Hematopoietic multipotent progenitor cell (in vitro differentiated cells): ENCODE measurements at places on chromosomes 3 and 15. TPM values are rescaled to one million over a fixed set of nuclear protein-coding genes. Genes with fewer than 3 reads are reported as not detected.

DNA sequence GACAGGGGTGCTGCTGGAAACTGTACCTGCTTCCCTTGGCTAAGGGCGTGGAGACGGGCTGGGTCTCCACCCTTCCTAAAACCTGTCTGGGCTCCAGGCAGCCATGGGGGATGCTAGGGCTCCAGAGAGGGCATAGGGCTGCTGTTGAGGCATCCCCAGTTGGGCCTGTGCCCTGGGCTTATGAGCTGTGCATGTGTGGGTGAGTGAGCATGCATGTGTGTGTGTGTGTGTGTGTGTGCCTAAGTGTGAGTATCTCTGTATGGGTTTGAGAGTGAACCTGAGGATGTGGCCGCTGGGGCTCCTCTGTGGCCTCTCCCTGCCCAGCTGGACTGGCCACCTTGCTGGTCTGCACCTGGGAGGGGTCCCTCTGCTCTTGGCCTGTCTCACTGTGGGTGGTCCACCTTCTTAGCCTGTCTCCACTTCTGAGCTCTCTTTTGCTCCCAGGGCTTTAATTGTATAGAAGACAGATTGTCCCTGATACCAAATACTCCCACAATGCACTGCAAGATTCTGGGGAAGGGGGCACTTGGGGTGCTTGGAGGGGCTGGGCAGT is 11.9 kb upstream of the TMEM115 start:
- no peak for DNase-seq

IQSEC1 gene
- total RNA-seq, result 20.7 TPM

CYP1A2 gene
- total RNA-seq, result not detected

- no peak for DNase-seq
Observed at GRCh38 chr3:174409086-174409743, 449.9 kb upstream of the NAALADL2 start.

DNA sequence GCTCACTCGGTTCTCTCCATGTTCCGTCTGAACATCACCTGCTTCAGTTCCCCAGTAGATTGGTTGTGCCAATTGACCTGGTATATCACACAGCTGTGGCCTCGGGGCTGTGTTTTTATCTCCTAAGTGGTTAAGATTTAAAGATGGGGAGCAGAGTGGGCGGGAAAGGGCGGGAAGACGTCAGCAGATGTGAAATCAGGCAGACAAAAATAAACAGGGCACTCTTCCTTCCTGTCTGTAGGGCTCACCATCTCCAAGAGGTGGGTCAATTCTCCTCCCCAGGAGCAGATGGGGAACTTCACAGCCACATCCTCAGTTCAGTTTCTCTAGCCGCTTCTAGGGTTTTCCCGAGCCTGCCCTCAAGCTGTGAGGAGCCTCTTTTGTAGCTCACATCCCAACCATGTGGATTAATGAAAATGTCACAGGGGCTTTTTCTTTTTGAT is 26.8 kb upstream of the LIMD1 start:
- DNase-seq, result peak; percentile 22

GRCh38 chr15:69881766-69882165 is 216.0 kb downstream of the TLE3 start:
- DNase-seq, result no peak
